NCI-H2171 (cell line): ENCODE measurements at places on chromosomes 6 and 20.

DNA sequence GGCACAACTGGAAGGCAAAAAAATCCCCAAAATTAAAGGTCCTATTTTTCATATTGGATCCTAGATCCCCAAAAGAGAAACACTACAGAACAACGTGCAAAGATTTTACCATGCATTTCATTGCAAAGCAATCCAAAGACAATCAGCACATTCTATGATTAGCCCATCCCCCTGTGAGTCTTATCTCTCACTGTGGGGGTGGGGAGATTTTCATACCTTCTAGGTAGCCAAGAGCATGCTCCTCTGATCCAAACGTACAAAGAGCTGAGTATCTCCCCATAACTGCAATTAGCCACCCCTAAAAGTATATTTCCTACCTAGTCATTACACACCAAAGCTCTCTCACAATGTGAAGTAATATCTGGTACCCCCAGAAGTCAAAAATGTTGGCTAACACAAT, 22.2 kb upstream of the ENTPD6 start:
- no peak for DNase-seq

GRCh38 chr6:7042056-7042653, 65.6 kb upstream of the RREB1 start:
- DNase-seq, result no peak

- DNase-seq, result no peak
Measured at GRCh38 chr6:39432330-39433025, 110.0 kb upstream of the KCNK16 start.

GRCh38 chr6:9405825-9406224, 970.5 kb upstream of the SLC35B3 start:
- DNase-seq, result no peak

DNA sequence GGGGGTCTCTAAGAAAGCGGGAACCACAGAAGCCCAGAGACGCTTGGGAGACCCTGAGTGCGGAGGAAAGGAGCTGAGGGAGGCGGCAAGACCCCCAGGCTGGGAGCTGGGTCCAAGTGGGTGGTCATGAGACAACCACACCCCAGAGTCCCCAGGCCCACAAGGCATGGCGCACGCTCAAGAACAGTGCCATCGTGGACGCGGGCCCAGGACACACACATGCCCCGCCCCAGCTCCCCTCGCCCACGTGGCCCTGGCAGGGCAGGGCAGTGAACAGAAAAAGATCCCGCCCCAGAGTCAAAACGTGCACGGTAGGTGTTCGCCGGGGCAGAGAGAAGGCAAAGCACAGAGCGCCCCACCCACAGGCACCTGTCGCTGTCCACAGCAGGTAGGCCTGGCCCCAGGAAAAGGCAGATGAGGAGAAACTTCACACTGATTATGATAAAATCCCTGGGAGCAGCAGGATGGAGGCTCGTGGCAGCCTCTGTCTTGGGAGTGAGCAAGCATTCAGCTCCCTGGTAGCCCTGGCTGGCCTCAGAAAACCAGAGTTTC, 50.0 kb downstream of the BPIFB1 start:
- DNase-seq, result no peak
